ENCODE measurements at places on chromosomes 11 and 22.

- no peak for DNase-seq
Measured at GRCh38 chr11:125233736-125234275, 69.3 kb downstream of the PKNOX2 start.

DNA sequence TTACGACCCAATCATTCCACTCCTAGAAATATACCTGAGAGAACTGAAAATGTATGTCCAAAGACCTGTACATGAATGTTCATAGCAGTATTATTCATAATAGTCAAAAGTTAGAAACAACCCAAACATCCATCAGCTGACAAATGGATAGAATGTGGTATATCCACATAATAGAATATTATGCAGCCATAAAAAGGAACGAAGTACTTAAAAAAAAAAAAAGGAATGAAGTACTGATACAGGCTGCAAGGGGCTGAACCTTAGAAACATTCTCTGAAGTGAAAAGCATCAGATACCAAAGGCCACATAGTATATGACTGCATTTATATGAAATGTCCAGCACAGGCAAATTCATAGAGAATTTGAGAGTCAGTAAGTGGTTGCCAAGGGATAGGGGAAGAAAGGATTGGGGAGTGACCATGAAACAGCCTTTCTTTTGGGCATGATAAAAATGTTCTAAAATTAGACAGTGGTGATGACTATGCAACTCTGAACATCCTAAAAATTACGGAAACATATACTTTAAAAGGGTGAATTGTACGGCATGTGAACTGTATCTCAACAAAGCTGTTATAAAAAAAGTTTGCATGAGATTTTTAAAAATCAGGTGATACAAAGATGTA lies 1.8 kb downstream of the TPST2 start:
- DNase-seq = no peak

DNA sequence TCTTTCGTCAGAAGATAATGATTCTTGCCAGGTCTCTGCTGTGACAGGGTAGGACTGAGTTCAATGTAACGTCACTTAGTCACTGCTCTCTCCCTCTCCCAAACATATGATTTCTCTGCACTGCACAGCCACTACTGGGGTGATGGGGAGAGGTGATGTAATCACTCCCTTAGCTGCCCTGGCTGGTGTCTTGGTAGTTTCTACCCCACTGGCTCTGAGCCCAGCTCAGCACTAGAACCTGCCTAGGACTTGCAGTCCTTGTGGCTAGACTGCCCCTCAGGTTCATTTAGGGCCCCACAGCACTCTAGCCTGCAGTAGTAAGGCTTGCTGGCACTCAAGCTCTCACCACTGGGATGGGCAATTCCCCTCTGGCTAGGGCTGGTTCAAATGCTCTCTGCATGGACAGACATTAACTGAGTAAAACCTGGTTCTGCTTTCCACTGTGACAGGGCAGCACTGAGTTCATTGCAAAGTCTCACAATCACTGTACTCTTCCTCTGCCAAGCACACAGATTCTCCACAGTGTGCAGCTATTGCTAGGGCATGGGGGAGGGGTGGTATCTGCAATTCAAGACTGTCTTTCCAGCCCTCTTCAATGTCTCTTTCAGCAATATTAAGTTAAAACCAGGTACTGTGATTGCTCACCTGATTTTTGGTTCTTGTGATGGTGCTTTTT lies 571.4 kb upstream of the FAT3 start:
- no peak for DNase-seq

GRCh38 chr11:128523641-128524040 lies 63.7 kb downstream of the ETS1 start:
- no peak for DNase-seq

- DNase-seq = no peak
Measured at GRCh38 chr22:27466229-27466628, 335.3 kb downstream of the MN1 start.

- DNase-seq = no peak
Measured at GRCh38 chr11:47572715-47573255, 6.0 kb downstream of the KBTBD4 start.
